Keratinocyte (primary cell): ENCODE measurements at places on chromosomes 7 and 10. TPM values are rescaled to one million over a fixed set of nuclear protein-coding genes. Genes with fewer than 3 reads are reported as not detected.

- no peak for DNase-seq
Observed at GRCh38 chr10:105025092-105025491, 384.0 kb downstream of the SORCS3 start.

DNA sequence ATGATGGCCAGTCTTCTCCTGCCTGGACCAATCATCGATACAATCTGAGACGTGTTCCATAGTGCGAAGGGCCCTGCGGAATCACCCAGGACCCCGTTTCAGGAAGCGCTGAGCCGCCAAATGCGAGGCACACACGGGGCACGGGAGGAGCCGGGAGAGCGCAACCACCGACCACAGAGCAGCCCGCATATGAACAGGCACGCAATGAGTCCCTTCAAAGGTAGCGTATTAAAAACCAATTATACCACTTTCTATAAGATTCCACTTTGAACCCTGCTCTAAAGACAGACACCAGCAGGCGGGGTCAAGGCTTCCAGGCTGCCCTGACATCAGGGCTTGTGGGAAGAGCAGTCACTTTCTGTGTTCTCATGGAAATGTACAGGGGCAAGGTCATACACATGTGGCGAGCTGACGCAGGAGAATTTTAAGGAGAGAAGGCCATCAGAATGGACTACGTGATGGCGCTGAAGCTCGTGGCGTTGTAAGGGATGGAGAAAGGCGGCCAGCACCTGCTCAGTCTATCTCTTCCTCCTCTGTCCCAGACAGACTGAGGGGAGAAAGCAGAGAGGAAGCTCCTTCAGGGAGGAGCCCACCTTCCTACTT is 46.2 kb downstream of the AMZ1 start:
- no peak for DNase-seq

CREM gene
- polyA plus RNA-seq, result 15.7 to 23.3 TPM (median 17.4 TPM) in 3 replicates

GRCh38 chr7:56053993-56054392 is 2.4 kb downstream of the CCT6A start:
- DNase-seq, result no peak

PRSS2 gene
- polyA plus RNA-seq, result not detected in 3 replicates

DNA sequence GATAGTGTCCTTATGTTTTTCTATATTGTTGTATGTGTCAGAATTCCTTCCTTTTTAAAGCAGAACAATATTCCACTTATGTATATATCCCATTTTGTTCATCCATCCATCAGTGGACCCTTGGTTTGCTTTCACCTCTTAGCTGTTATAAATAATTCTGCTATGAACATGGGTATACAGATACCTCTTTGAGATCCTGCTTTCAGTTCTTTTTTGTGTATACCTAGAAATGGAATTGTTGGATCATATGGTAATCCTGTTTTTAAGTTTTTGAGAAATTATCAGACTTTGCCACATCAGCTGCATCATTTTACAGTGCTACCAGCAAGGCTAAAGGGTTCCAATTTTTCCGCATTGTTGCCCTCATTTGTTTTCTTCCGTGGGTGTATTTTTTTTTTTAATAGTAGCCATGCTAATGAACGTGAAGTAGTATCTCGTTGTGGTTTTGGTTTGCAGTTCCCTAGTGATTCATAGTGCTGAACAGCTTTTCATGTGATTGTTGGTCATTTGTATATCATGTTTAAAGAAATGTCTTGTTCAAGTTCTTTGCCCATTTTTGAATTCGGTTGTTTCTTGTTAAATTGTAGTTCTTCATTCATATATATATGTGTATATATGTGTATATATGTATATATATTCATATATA is 87.8 kb downstream of the LCOR start:
- no peak for DNase-seq

DNA sequence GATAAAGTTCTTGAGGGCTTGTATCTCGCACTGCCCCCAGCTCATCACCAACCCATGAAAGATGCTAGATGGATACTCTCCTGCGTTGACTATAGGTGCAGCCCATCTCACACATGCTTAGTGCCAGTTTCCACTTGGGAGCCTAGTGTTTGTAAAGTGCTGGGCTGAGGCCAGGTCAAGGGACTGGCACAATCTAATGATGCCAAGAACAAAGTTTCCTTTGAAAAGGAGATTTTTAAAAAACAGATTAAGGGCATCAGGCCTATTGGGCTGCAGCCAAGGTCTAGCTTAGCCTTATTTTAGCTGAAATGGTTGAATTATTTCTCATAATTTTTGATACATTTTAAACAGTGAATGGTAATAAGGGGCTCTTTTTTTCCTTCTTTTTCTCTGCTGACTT is 259.0 kb downstream of the ADRA2A start:
- no peak for DNase-seq

OPN4 gene
- polyA plus RNA-seq, result not detected in 3 replicates

- DNase-seq, result no peak
Observed at GRCh38 chr7:44665531-44666213, 59.2 kb downstream of the OGDH start.

DNA sequence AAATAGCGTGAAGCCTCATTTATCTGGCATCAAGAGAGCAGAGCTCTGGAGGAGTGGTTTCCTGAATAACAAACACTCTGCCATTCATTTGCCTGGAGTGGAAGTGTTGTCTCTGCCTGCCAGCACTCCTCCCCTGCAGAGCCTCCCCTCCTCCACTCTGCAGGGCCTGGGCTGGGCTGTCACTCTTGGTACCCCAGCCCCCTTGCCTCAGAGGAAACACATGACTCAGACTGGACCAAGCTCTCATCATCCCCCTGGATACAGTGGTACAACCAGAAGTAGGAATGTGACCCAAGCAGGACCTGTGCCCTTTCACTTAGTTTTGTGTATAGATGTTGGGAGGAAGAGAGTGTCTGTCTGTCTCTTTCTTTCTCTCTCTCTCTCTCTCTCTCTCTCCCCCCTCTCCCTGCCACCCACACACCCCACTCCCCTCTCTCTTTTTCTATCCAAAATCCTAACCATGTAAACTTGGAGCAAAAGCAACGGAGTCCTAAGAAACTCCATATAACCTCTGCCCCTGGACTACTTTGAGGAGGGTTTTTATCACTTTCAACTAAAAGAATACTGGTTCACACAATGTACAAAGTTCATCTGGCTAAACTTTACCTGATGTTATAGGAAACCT is 43.9 kb downstream of the DOCK4 start:
- DNase-seq, result no peak

DNA sequence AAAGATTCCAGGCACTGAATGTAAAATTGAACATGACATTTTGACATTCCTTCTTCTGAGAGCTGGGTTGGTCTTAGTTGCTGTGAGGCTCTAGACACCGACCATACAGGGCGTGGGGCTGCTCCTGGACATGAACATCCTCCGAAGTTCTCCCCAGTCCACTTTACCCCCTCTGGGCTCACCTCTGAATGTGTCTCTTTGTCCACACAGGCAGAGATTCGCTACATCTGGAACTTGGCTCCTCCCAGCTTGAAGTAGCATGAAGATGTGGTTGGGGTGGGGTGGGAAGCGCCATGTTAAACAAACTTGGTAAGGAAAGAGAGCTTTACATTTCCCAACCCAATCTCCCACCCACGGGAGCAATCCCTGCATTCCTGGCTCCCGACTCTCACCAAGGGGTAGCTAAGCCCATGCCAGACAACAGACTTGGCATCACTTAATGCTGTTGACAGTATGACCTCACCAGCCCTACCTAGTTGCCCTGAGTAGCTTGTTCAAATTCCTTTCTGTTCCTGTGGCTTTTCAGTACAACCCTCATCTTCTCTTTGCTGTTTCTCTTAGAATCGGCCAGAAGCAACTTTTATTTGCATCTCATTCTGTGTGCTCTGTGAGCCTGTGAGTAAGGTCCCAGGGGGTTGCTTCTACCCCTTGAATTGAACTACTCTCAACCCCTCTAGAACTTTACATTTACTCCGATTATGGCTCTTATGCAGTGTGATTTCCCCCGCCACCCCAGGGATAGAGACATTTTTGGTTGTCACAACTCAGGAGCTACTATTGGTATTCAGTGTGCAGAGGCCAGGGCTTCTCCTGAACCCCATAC is 211.4 kb downstream of the SEC23IP start:
- DNase-seq, result no peak

DNA sequence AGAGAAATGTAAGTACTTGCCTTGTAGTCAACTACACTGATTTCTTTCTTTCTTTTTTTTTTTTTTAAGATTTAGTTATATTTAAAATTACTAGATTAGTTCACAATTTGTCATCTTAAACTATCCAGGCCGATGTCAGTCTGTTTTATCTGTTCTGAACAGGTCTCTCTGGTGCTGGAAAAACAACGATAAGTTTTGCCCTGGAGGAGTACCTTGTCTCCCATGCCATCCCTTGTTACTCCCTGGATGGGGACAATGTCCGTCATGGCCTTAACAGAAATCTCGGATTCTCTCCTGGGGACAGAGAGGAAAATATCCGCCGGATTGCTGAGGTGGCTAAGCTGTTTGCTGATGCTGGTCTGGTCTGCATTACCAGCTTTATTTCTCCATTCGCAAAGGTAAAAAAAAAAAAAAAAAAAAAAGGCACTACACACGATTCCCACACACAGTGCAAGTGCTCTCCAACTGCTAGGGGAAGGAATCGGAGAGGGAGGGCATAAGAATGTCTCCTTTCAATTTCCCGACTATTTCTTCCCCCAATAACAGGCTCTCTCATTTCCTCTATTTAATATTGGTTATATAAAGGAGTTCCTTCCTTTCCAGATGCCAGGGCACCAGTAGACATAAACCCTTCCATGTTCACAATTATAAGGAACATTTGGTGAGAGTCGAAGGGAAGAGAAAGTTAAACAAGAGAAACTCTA is 53.4 kb downstream of the PAPSS2 start:
- no peak for DNase-seq

DNA sequence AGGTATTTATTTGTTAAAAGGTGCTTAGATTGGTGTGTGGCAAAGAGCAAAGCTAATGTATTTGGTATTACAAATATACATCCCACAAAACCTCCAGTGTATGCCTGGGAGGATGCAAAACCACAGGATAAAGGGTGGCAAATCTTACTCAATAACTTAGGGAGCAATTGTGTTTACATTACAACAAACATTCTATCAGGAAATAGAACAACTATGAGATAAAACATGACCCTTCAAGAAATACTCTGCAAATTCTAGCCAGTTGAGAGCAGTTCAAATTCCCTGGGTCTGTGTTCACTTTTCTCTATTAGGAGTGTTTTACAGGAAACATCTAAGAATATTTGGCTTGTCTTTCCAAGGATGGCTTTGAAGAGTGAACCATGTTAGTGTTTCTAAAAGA is 64.9 kb downstream of the CUL1 start:
- DNase-seq, result no peak

DNA sequence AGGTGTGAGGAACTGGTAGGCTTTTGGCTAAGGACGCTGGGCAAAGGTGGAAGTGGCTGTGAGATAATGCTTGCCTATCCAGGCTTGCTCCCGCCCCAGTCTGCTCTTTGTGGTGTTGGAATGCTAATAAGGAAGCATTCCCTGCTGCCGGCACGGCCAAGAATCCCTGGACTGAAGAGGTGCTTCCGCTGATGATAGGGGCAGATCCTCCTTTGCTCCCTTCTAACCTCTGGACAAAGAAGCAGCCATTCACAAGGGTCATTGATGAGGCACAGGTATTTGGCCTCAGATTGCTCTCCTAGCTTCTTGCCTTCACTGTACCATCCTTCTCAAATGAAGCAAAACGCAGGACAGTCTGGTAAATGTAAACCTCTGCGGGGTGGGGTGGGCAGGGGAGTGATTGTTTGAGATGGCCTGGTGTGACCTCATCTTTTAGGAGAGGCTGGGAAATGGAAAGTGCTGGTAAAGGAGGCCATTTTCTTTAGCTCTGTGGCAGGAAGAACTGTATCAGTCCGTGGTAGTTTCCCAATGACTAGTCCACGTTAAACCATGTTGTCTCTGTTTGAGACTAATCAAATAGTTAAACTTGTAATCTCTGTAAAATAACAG is 1.7 kb downstream of the PGAM1 start:
- DNase-seq, result no peak

HMX3 gene
- not detected in 3 replicates for polyA plus RNA-seq

GRCh38 chr10:64976150-64976549 is 1454.9 kb downstream of the REEP3 start:
- DNase-seq, result no peak

DNA sequence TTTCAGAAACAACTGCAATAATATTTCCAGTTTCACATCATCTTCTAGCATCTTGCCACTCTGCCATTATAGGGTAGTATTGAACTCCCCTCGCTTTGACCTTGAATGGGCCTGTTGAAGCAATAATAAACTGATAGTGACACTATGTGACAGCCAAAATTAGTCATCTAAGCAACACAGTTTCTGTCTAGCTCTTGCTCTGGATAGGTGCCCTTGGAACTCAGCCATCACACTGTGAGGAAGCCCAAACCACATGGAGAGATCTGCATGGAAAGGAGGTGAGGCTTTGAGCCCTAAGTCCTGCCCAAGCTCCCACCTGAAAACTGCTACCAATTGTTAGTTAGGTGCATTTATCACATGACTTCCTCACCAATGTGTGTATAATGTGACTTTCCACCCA is 18.1 kb upstream of the KCND2 start:
- no peak for DNase-seq

DNA sequence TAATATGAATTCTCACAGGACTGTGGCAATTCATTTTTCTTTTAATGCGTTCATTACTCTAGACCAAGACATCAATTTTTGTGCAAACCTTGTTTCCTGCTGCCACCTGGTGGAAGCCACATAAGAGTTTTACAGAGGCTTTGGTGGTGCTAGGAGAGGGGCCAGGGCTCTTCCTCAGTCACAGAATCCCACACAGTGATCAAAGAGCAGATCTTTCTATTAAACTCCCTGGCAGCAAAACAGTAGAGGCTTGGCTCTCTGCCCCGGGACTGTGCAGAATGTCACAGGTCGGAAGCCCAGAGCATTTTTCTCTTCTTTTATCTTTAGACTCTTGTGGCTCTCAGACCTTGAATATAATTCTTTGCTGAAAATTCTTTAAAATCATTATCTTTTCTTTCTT is 506.4 kb upstream of the C7orf33 start:
- DNase-seq, result no peak
